CD4-positive, CD25-positive, alpha-beta regulatory T cell (primary cell): ENCODE measurements at places on chromosomes 12 and 14.
A peak's percentile ranks its signal among the peaks of the same experiment; 100 is the strongest.

DNA sequence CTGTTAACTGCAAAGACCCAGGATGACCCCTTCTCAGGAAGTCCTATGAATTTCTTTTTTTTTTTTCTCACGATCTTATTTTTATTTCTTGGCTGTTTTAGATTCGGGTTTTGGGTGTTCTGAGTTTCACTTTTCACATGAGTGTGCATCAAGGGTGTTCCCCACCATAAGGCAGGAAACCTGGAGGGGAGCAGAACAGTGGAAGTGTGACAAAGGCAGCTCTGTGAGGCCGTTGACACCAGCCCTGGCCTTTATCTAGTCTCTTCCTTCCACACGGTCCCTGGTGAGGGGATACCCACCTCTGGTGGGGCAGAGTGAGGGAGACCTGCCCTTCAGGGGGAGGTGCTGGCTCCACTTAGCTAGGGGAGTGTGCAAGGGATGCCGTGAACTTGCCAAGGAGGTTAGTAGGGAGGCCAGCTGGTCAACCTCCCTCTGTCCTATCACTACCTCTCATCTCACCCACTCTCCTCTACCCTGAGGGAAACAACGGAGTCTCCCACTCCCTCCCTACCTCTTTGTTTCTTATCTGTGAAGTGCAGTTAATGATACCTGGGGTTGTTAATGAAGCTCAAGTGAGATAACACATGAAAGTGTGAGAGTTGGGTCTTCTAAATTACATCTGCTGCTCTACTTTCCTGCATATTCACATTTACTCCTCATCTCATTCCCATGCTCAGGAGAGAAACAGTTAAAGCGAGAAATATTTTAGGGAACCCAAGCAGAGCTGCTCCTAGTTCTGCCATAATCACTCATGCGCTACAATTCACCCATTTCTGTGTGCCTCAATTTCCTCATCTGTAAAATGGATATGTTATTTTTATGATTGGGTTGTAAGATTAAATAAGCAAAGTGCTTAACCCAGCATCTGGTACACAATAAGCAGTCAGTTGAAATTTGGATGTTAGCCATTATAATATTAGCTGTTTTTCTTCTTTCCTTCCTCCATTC lies 4.4 kb upstream of the GALNT6 start:
- H3K27ac ChIP-seq: peak overlapping the region; percentile 47
- H3K4me3 ChIP-seq: peak overlapping the region; percentile 55
- no peaks in the 10 kb centered on the region for H3K36me3 ChIP-seq
- peaks cover 48% of the 10 kb centered on the region for H3K4me1 ChIP-seq
- DNase-seq: peak; percentile 69
- H3K27me3 ChIP-seq: no peaks in the 10 kb centered on the region

DNA sequence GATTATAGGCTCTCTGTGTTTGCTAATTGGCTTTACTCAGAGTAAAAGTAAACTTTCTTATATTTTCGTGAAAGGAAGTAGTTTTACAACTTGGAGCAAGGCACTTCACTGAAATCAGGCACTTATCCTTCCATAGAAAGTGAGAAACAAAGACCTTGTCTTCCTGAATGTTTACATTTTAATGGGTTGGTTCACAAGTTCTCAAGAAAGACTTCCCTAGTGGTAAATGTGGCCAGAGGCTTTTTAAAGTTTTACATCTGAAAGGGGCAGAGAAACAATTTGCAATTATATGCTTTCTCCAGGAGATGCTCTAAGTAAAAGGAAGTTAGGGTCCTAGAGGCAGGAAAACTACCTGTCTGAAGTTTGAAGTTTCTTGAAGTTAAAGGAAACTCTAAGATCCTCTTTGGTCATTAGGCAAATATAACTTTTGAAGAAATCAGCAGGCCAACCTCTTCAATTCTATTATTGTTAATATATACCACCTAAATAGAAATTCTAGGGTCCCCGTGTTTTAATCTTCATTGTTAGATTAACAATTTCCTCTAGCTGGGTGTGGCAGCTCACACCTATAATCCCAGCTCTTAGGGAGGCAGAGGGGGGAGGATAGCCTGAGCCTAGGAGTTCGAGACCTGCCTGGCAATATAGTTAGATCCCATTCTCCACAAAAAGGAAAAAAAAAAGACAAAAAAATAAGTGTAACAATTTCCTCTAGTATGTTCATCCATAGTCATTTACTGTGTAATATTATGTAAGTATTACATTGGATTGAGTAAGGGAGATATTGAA lies 644.9 kb upstream of the FOXG1 start:
- H3K27ac ChIP-seq: no peak overlapping the region
- no peaks in the 10 kb centered on the region for H3K4me1 ChIP-seq
- H3K4me3 ChIP-seq: no peak overlapping the region
- H3K27me3 ChIP-seq: no peaks in the 10 kb centered on the region

- no peak for DNase-seq
- no peak overlapping the region for H3K27ac ChIP-seq
- no peaks in the 10 kb centered on the region for H3K4me1 ChIP-seq
- no peaks in the 10 kb centered on the region for H3K27me3 ChIP-seq
- no peaks in the 10 kb centered on the region for H3K36me3 ChIP-seq
- no peak overlapping the region for H3K4me3 ChIP-seq
Measured at GRCh38 chr12:126506426-126507182, 1441.4 kb downstream of the AACS start.

DNA sequence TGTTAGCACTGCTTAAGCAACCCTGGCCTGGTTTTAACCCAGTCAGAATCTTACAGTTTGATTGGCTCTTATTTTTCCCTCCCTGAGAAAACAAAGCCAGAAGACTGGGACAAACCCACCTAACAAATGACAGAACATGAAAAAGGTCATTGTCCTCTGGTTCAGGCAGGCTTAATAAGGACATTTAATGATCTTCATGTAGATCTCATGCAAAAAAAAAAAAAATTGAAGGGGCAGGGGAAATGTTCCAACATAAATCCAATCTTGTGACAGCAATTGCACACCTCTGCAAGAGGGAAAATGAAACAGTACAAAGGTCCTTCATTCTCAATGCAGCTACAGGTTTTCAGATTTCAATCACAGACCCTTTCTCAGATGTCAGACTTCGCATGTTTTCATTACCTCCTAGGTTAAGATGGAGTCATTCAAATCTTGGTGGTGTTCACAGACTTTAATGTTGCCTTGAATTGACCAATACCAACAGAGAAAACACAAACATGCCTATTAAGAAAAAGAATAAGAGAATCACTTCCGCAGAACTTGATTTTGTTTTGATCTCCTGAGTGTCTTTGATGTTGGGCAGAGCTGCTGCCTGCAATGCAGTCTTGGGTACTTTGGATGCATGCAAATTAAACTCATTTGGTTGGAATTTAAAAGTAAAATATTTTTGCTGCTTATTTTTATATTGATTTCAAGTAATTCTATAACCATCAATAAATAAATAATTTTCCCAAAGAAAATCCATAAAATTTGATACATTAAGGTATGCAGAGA lies 359.0 kb downstream of the BTG1 start:
- no peak for DNase-seq
- H3K4me1 ChIP-seq: peaks cover 12% of the 10 kb centered on the region
- no peaks in the 10 kb centered on the region for H3K36me3 ChIP-seq
- H3K27me3 ChIP-seq: no peaks in the 10 kb centered on the region
- peak overlapping the region; percentile 43 for H3K4me3 ChIP-seq
- H3K27ac ChIP-seq: peak overlapping the region; percentile 10

DNA sequence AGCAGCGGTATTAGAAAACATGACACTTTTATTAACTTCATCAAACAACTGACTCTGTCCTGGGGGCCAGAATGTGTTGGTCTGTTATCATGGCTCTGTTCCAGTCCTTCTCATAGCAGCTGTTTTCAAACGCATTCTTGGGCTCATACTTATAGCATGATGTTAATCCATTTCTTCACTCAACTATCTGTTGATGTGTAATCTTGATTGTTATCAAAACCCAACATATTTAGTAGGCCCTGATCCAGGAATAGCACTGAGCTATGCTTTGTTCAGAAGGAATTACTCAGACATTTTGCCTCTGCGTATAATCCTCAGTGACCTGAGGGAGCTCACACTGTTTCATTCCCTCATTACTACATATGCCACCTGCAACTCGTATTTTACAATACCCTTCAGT lies 315.9 kb downstream of the BMP4 start:
- H3K36me3 ChIP-seq: no peaks in the 10 kb centered on the region
- H3K4me3 ChIP-seq: no peak overlapping the region
- no peaks in the 10 kb centered on the region for H3K4me1 ChIP-seq

GRCh38 chr12:121536899-121537813 lies 43.7 kb downstream of the KDM2B start:
- peak overlapping the region; percentile 57 for H3K4me3 ChIP-seq
- no peaks in the 10 kb centered on the region for H3K27me3 ChIP-seq
- H3K36me3 ChIP-seq: peaks cover 11% of the 10 kb centered on the region
- H3K27ac ChIP-seq: peak overlapping the region; percentile 93

- DNase-seq: no peak
- H3K4me1 ChIP-seq: peaks cover 3% of the 10 kb centered on the region
- no peaks in the 10 kb centered on the region for H3K27me3 ChIP-seq
- H3K36me3 ChIP-seq: peaks cover 36% of the 10 kb centered on the region
Measured at GRCh38 chr12:48687592-48687991, 5.6 kb upstream of the KANSL2 start.
